ENCODE measurements at places on chromosomes 11 and 22.

DNA sequence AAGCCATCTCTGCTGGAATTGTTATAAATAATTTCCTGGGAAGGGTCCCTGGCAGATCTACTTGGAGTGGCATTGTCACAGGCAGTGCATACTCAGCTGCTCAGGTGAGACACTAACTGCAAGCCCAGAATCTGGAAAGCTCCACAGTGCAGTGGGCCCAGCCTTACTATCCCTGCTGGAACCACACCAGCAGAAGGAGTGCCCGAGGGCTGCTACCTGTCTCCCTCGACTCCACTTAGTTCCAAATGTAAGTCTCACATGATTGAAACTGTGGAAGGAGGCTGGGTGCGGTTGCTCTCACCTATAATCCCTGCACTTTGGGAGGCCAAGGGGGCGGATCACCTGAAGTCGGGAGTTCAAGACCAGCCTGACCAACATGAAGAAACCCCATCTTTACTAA, 14.3 kb upstream of the SYVN1 start:
- DNase-seq: no peak

- peak; percentile 90 for DNase-seq
Observed at GRCh38 chr11:108008656-108009496, at the start of gene CUL5. Gene CUL5, plus strand, starts transcription at chr11:108008898. Its CDS starts 451 bp downstream, at chr11:108009349.

DNA sequence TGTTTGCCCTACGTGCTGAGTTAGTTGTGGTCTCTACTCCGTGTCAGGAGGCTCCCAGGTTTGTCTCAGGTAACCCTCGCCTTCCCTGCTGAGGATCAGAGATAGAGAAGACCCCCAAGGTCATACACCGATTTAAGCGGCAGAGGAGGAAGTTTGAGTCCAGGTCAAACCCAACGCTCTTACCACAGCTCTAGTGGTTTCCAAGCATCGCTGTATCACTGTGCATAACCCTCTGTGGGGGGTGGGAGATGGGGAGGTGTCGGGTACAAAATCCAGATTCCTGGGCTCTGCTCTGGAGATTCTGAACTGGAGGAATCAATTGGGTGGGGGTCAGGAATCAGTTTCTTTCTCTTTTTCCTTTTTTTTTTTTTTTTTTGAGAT, 627 bp downstream of the DNAJC4 start:
- no peak for DNase-seq

- DNase-seq: no peak
Observed at GRCh38 chr22:27443306-27443705, 358.2 kb downstream of the MN1 start.

DNA sequence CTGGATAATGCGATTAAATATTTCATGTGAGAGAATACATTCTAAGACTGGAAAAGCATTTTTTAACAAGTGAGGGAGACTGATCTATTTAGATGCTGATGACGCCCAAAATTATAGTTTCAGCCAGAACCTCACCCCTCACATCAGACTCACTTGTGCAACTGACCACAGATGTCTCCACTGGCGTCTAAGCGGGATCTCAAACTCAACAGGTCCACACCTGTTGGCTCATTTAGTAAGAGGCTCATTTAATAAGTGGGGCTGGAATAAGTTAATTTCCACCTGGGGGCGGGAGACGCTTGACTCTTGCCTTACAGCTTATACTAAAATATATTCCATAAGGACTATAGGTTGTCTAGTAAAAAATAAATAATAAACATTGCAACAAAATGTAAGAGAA, 47.5 kb downstream of the MORC2 start:
- peak; percentile 7 for DNase-seq

GRCh38 chr11:113475160-113475761, at the start of gene DRD2:
Gene DRD2, minus strand, starts transcription at chr11:113475398. Its CDS starts 50,747 bp downstream, at chr11:113424651.
- DNase-seq: no peak

DNA sequence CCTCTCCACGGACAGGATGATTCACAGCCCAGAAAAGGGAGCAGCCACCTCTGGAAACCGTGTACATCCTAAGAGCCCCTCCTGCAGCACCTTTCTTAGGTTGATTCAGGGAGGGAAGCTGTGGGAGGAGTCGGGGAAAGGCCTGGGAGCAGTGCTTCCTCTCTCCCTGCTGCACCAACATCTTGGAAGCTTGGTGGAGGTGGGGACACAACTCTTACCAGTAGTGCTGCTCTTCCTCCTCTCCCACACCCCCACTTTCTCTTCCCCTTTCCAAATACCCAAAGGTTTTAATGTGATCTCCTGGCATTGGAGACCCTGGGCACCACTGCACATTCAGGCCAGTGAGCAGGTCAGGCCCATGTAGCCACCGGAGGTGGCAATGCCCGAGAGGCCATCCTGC, 46.4 kb upstream of the HORMAD2 start:
- DNase-seq: no peak

DNA sequence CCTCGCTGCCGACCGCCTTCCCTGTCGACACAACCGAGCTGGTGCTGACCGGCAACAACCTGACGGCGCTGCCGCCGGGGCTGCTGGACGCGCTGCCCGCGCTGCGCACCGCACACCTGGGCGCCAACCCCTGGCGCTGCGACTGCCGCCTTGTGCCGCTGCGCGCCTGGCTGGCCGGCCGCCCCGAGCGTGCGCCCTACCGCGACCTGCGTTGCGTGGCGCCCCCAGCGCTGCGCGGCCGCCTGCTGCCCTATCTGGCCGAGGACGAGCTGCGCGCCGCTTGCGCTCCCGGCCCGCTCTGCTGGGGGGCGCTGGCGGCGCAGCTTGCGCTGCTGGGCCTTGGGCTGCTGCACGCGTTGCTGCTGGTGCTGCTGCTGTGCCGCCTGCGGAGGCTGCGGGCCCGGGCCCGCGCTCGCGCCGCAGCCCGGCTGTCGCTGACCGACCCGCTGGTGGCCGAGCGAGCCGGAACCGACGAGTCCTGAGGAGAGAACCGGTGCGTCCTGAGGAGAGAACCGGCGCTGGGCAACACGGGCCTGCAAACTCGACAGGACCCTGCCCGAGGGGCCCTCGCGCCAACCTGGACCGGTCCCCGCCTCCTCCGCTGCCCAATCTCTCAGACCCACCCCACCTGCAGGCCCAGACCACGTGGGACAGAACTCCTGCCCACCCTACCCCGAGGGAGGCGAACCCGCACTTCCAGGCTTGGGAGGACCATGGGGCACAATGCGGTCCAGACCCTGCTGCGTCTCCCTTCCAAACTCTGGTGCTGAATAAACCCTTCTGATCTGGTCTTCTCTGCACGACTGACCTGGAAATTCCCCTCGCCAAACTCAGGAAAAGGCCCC, 866 bp downstream of the GP1BB start:
- peak; percentile 25 for DNase-seq

- DNase-seq: no peak
Observed at GRCh38 chr22:19121631-19122142, 525 bp downstream of the DGCR2 start.

GRCh38 chr11:2463766-2464277, 19.0 kb downstream of the KCNQ1 start:
- no peak for DNase-seq
